Activated T-cell treated with anti-CD3 and anti-CD28 coated beads, Interleukin-2, amount 50 U/mL, for 1 hour (primary cell): ENCODE measurements at places on chromosomes 7 and 10.

GRCh38 chr10:93110472-93111146 lies 36.9 kb downstream of the CYP26A1 start:
- DNase-seq: no peak

DNA sequence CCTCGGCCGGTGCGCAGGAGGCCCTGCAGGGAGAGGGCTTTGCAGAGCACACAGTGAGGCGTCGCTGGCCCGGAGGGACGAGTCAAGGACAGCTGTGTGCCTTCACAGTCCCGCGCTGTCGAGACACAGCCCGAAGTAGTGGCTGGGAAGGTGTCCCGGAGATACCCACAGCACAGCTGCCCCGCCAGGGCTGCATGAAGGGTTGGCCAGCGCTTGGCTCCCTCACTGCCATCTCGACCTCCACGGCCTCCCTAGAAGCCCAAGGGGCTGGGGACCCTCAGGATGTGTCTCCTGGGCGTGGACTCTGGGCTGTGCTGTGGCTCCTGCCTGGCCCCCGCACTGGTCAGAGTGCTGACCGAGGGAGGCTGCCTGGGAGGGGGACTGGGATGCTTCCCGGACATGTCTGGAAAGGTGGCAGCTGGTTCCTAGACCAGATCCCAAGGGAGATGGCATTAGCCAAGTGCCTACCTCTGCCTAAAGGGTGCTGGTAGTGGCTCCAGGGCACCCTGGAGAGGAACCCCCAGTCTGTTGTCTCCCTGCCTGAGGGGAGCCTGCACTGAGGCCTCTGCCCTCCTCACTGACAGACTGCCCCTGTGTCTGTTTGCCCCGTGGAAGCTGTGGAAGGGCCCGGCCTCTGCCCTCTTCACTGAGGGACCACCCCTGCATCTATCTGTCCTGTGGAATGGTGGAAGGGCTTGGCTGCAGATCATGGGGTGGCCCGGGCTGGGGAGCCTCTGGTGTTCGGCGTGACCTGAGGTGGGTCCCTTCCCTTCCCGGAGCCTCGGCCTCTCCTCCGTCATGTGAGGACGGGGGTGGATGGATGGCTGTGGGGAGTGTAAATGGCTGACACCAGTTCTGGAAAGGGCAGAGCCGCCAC lies 5.8 kb downstream of the ELFN1 start:
- peak; percentile 11 for DNase-seq

- DNase-seq: no peak
Measured at GRCh38 chr10:83289373-83289772, 849.9 kb upstream of the GHITM start.

DNA sequence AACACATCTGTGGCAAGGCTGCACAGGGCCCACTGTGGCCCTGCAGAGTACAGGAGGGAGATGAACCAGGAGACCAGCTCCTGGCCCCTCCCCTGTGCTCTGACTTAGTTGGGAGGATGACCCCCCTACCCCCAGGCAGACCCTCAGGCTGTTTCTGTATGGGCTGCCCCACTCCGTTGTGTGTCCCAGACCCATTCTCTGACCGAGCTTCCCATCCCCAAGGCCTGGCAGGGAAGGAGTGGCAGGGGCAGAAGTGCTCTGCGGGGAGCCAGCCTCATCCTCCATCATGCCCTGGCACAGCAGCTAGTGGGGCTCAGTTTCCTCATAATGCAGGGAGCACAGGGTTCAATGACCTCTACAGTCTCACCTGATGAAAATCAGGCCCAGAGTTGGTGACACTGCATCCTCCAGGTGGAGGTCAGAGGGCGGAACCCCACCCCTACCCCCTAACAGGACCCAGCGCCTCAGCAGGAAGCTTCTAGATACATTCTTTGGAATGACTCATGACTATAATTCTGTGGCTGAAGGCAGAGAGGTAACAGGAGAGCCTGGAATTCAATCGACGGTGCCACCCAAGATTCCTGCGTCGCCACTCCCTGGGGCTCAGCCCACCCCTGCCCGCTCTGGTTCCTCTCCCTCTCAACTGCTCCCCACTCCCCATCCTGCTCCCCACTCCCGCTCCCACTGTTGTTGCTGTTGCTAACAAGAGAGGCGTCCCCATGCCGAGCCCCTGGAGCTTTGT lies 18.2 kb downstream of the PODXL start:
- DNase-seq: no peak

DNA sequence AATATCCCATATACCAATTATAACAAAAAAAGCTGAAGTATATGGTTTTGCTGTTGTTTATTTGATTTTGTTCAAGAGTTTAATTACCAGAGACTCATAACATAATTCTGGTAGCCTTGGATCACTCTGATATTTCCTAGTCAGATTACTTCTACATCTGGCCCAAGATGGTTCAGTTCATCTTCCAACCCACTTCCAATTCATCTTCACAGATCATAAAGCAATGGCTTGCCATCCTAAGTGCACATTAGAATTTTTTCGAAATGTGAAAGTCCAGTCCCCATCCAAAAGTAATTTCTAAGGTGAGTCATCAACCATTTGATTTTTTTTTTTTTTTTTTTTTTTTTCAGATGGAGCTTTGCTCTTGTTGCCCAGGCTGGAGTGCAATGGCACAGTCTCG lies 8.0 kb upstream of the HIBADH start:
- no peak for DNase-seq

GRCh38 chr7:8628656-8629055 lies 195.2 kb downstream of the NXPH1 start:
- DNase-seq: no peak

- DNase-seq: no peak
Measured at GRCh38 chr7:11613292-11613930, 218.6 kb downstream of the THSD7A start.

DNA sequence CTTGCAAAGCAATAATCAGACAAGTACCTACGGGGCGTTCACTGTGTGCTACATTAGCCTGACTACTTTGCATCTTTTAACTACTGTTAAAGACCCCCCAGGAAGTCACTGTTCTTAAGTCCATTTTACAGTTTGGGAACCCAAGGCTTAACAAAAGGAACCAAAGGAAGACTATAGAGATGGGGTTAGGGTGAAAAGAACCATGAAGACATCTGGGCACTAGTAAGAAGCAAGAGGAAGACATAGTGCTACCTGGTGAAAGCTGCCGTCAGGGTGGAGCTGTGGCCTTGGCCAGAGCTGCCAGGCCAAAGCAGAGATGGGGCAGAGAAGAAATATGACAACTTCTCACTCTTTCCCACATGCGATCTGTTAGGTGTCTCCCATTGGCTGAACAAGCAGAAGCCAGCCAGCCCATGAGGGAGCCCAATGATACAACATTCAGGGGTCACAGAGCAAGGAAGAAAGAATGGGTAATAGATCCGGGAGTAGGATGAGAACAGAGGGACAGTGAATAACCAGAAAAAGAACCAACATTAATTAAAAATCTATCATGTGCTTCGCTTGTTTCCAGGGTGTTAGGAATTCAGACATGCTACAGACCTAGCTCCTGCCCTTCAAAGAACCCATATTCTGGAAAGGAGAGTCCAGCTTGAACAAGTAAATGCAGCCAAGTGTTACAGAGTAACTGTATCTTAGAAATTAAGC lies 85.4 kb downstream of the ARID5B start:
- DNase-seq: no peak

DNA sequence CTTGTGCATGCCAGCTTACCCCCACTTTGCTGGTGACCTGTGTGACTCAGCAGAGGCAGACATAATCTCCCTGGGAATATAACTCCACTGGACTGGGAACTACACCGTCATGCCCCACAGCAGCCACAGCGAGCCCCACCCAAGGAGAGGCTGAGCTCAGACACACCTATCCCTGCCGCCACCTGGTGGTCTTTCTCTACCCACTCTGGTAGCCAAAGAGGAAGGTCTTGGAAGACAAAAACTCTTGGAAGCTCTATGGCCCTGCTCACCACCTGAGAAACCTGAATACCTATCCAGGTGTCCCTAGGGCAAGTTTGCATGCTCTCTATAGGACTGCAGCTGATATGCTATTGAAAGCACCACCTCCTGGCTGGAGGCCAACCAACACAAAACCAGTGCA lies 48.1 kb downstream of the MYO3A start:
- no peak for DNase-seq

DNA sequence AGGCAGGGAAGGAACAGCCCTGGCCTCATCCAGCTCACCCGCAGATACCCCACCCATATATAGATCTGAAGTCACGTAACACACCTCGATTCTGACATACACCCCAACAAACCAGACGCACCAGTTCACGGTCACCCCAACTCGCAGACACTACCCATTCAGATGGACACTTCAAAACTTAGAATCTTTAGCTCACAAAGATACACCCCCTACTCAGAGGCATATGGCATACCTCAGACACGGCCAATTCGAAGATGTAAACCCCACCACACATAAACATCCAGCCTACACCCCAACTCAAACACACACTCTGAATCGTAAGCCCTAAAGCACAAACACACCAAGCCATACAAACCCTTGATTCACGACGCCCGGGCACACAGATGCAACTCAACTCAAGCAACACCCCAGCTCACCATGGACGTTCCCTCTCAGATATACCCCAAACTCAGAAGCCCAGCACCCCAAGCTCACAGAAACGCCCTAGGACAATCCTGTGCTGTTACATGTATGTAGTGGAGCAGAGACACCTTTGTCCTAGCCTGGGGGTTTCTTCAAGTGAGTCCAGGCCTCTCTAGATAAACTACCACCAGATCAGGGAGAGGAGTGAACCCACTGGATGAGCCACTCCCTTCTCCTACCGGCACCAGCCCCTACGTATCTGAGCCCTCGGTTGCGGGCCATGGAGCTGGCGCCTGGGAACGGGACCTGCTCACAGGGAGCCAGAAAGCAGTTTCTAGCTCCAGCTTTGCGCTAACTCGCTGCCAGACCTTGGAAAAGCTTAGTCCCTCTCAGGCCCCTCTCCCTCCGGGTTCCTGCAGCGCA lies 8.8 kb downstream of the PSD start:
- DNase-seq: peak; percentile 27

DNA sequence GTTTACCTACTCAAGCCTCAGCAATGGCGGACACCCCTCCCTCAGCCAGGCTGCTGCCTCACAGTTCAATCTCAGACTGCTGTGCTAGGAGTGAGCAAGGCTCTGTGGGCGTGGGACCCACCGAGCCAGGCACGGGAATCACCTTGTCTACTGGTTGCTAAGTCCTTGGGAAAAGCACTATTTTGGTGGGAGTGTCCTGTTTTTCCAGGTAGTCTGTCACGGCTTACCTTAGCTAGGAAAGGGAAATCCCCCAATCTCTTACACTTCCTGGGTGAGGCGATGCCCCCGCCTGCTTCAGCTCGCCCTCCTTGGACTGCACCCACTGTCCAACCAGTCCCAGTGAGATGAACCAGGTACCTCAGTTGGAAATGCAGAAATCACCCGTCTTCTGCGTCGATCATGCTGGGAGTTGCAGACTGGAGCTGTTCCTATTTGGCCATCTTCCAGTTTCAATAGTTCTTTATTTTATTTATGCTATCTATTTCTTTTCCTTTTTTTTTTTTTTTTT lies at the start of gene HYAL4:
Gene HYAL4, plus strand, starts transcription at position 458 of the 508 bp plus-strand sequence. CDS start 23,105 bp downstream, outside the sequence.
- DNase-seq: no peak

- no peak for DNase-seq
Measured at GRCh38 chr7:4606797-4607196, 75.3 kb upstream of the FOXK1 start.

GRCh38 chr7:38682606-38683005 lies 51.4 kb upstream of the AMPH start:
- DNase-seq: no peak

DNA sequence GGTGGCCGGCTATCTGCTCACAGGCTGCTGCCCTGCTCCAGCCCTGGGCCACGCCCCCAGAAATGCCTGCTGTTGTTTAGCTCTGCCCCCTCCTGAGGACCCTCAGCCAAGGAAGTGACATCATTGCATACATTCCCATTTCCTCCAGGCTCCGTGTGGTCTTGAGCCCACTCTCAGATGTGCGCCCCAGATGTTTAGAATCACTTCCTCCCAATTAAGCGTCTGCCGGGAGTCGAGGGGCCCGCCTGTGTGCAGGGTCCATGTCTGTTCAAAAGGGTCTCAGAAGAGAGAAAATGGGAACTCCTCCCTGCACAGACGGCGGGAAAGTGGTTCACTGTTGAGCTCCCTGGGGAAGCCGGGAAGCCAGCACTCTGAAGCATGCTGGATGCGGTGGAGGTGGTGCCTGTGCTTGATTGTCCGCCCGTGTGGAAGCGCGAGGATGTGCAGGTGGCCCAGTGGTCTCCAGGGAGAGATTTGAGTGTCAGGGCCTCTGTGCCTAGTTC lies 116.9 kb upstream of the PPIF start:
- DNase-seq: no peak

DNA sequence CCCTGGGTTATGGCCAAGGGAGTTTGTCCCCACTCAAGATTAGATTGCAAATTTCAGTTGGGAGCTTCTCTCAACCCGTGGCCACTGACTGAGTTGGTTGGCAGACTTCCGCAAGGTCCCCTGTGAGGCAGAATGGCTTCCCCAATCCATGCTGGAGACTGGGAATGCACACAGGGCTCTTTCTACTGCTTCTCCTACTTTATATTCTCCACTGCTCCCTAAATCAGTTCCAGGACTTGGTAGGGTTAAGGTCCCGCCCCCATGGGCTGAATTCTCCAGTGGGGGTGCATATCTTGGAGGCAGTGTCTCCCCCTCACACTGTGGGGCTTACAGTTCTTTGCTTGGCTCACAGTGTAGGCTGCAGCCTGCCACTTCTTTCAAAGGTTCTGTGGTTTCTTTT lies 404.2 kb downstream of the PTPRN2 start:
- no peak for DNase-seq
